ENCODE measurements at places on chromosomes 16 and 17.

- DNase-seq, result no peak
These were observed 159.8 kb downstream of the RPTOR start for GRCh38 chr17:80704381-80704819.

- DNase-seq, result no peak
These were observed 9.3 kb downstream of the AANAT start for GRCh38 chr17:76476736-76477135.

DNA sequence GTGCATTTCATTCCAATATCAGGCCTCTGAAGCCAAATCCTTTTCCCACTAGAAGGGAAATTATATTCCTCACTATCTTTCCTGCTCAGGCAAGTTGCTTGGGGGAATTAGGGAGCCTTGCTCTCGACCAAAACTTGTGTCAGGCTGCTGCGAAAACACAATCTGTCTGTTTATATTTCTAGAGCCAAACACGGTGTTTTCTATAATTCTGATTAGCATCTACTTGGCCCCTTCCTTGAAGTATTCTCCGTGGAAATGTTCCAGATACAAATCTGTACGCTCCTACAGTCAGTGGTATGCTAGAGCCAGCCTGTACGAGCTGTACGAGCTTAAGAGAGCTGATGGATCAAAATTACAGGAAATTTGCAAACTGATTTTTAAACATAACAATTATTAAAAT is 299.3 kb upstream of the SALL1 start:
- DNase-seq, result no peak

DNA sequence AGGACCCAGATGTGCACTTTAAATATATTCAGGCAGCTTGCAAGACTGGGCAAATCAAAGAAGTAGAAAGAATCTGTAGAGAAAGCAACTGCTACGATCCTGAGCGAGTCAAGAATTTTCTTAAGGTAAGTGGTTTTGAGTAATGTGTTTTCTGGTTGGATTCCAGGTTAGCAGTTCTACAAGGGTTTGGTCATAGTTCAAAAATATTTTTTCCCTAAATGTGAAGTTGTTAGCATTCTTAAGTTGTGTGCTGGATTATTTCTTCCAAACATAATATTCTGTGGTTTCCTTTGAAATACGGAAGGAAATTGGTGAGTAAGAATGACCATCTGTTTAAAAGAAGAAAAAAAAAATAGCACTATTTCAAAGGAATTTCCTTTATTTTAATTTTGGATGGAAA is 38.4 kb downstream of the PTRH2 start:
- peak; percentile 83 for DNase-seq

DNA sequence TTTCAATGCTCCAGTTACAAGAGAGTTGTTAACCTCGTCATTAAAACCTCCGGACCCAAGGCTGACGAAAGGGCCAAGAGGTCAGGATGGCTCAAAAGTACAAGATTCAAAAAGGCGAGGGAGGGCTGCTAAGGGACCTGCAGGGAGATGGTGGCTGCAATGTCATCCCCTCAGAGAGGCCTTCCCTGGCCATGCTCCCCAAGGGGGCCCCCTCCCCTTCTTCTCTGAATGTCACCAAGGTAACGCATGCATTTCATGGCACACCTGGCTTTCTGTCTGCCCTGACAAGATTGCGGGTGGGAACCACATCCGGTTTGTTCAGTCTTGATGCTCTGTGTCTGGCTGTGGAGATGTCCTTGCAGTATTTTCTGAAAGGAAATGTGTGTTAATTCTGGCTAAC is 89.9 kb downstream of the C16orf78 start:
- DNase-seq, result no peak

- no peak for DNase-seq
These were observed 5.8 kb downstream of the PIGQ start for GRCh38 chr16:575354-576196.

DNA sequence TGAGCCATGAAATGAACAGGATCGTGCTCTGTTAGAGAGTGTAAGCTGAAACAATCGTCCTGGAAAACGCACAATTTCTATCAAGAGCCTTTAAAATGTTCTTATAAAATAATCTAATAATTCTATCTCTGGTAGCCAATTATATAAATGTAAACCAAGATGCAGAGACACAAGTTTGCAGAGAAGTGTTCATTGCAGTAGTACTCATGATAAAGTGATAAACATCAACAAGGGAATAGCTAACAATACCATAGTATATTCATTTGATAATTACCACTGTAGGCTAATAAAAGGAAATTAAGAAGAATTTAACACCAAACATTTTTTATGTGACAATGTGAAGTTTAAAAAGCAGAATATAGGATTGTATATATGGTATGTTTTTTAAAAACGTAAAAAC is 12.4 kb downstream of the NACA2 start:
- no peak for DNase-seq

DNA sequence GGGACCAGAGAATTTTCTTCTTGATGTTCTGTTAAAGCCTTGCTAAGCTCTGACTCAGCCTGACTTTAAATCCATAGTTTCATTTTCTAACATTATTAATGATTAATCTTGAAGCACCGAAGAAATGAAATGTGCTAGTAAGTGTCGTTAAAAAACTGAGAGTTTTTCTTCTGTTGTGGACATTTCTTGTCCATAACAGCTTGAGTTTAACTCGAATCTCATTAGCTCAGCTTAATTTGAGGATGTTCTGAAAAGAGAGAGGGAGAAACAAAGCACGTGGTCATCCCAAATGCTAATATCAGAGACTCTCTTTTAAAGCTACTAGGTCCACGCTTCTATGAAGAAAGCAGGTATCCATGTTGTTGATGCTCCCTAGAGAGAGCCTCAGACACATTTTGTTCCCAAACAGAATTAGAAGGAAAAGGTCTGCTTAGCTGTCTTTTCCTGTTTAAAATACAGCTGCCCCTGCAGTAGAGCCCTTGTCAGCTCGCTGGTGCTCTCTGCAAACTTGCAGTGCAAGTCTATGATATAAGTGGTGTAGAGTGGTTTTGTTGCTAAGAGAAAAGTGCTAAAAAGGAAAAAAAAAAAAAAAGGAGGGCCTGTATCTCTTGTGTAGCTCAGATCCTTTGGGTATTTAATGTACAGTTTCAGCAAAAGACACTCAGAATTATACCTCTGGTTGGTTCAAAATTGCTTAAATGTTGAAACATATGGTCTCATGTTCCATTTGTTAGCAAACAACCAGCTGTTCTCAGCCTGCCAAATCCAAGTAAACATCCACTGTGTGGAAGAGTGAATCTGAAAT is 191.1 kb upstream of the TBX2 start:
- no peak for DNase-seq

DNA sequence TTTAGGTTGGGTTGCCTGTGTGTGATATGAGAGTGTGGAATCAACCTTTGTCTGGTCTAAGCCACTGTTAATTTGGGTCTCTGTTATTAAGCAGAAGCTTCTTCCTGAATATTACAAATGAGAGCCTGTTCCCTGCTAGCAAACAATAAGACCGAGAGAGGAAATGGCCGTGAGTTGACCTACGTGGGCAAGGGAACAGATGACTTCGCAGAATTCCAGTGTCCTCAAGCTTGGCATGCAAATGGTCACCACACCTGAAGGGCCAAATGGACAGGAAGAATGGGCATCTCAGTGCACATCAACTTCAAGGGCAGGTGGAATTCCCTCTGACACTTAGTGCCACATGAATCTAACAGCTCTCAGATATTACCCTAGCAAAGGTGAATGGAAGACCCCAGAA is 250.8 kb upstream of the FOXF1 start:
- no peak for DNase-seq

- DNase-seq, result no peak
These were observed 498.5 kb upstream of the ZFHX3 start for GRCh38 chr16:73546341-73546845.

DNA sequence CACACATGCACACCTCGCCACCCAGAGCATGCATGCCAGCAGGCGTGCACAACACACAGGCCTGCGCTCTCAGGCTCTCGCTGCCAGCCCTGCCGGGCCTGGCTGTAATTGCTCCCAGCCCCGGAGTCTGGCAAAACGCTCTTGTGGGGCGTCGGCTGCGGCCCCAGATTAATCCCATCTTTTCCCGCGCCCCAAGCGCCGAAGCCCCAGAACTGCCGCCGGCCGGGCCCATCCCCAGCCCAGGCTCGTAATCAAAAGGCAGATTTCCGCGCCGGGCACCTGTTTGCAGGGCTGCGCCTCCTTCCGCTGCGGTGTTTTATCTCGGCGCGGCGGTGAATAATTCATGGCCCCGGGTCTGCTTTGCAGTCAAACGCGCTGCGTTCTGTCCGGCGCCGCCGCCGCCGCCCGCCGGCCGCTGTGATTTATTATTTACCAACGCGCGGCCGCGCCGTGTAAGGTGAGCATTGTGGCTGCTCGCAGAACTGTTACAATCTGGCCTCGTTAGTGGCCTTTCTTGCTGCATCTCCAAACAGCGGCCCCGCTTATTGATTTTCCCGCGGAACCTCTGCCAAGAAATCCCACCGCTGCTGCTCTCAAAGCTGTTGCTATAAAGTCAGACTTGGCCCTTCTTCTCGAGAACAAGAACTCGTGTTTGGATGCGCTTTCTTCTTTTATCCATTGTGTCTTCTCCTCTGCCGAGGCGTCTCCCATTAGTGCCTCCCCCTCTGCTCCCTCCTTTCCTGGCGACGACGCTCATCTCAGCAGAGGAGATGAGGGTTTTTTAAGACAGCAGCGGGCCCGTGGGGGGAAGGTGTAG is 126.1 kb downstream of the IRX5 start:
- no peak for DNase-seq

DNA sequence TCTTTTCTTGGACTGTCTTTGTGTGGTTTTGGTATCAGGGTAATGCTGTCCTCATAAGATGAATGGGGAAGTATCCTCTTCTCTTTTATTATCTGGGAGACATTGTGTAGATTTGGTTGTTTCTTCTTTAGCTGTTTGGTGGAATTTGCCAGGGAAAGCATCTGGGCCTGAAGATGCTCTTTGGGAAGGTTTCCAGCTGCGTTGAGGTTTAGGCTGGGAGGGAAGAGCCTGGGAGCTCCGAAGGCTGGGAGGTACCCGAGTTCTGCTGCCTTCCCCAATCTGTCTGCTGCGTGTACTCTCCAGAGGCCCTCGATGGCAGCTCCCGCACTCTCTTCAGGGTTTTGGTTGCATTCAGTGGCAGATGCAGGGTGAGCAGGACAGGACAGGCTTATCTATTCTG is 25.6 kb upstream of the CRISPLD2 start:
- no peak for DNase-seq

DNA sequence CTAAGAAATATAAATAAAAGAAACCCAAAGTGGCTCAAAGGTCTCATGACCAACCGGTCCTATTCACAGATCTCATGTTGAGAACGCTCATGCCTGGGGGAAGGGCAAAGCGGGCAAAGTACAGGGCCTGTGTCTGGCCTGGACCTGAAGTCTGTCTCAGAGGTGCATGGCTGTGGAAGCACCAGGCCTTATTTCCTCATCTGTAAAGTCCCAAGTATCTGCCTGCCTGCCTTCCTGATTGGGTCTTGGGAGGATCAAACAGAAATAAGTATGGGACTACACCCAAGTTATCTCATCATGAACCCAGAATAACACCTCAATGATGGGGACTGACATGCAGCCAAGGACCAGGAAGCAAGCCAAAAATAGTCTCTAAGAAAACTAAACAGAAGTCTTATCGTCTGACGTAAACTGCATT is 14.2 kb downstream of the AXIN2 start:
- no peak for DNase-seq

GRCh38 chr16:50640919-50641817 is 39.9 kb downstream of the SNX20 start:
- DNase-seq, result no peak

GRCh38 chr16:695355-696089 is 5.3 kb upstream of the WDR24 start:
- no peak for DNase-seq

GRCh38 chr17:69245617-69246016 is 17.0 kb upstream of the ABCA10 start:
- DNase-seq, result no peak

DNA sequence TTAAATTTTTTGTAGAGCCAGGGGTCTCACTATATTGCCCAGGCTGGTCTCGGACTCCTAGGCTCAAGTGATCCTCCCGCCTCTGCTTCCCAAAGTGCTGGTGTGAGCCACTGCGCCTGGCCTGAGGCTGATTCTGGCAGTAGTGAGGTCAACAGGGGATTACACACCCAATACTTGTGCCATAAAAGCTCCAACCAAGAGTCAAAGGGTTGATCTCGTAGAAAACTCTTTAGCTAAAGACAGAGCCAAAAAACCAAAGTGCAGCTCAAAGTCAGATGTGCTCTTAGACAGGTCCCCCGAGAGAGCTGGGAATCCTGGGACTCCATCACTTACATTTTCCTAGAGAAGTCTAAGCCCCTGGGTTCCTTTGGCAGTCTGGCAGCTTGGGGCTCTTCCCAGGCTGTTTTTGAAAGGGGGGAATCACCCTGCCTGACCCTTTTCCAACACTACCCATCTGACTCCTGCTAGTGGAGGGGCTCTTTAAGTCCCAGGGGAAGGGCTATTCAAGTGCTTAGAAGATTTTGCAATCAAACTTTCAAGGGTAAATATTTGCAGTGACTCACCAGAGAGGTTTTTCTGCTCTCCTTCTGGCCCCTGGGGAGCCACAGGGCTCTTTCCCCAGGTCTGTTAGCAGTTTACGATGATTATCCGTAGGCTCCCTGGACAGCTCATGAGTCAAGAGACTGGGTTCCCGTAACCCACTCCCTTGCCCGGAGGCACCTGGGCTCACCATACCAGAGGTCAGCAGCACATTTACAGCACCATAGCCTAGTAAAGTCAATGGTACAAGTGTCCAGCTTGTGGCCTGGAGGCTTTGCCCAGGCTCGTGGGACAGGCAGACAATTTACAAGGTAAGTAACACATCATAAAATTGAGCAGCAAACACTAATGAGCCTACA is 408.7 kb downstream of the SLC39A11 start:
- DNase-seq, result peak; percentile 69

DNA sequence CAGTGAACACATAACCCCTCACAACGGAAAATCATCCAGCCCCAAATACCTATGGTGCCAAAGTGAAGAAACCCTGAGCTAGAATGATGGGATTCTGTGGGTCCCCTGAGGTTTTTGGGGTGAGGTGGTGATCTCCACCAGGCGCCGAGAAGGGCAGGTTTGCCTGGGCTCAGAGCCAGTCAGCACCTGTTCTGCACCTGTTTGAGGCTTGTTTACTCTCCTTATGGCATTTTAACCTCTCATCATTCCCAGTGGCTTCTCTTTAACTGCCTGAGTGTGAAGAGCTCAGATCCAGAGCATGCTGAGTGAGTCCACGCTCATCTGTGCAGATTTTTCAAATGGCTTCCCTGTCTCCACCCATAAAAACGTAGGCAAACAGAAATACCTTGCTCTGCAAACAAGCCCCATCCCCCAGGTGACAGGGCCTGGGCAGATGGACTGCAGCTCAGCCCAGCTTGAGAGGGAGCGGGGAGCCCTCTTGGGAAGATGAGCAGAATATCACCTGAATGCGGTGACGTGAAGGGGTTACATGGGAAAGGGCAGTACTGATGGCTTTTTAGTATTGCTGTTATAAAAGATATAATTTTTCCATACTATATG is 40.1 kb upstream of the CLEC19A start:
- no peak for DNase-seq
